SK-MEL-5 (cell line): ENCODE measurements at places on chromosomes 1 and 21. TPM values are rescaled to one million over a fixed set of nuclear protein-coding genes. Genes with fewer than 3 reads are reported as not detected.

Gene GPA33
- not detected in 2 replicates for total RNA-seq

Gene UTS2
- total RNA-seq, result not detected in 2 replicates

Gene CHI3L2
- total RNA-seq, result 0.55 TPM in 1 of 2 replicates, not detected in the other

Gene PLA2G2C
- not detected in 2 replicates for total RNA-seq

Gene EPHB2
- 0.67 and 1.3 TPM in 2 replicates for total RNA-seq

Gene MYOM3
- not detected in 2 replicates for total RNA-seq

Gene ERO1B
- total RNA-seq, result 5.6 and 7.7 TPM in 2 replicates

Gene CFAP298
- 45.4 and 55.3 TPM in 2 replicates for total RNA-seq

Gene MYBPH
- total RNA-seq, result not detected in 2 replicates

Gene LCE2B
- total RNA-seq, result not detected in 2 replicates

Gene ADAMTS4
- total RNA-seq, result 0.03 TPM in 1 of 2 replicates, not detected in the other

Gene LRRC8C
- total RNA-seq, result 2.7 and 3.2 TPM in 2 replicates

Gene SPRR1B
- not detected in 2 replicates for total RNA-seq

Gene MSH4
- 0.08 and 0.16 TPM in 2 replicates for total RNA-seq

Gene SPRR2F
- total RNA-seq, result 0.18 and 0.51 TPM in 2 replicates

Gene IL12RB2
- total RNA-seq, result 28.6 and 29.8 TPM in 2 replicates

Gene LPAR3
- total RNA-seq, result 0.82 and 1.3 TPM in 2 replicates

Gene HFM1
- 2.9 and 6.8 TPM in 2 replicates for total RNA-seq

Gene SIKE1
- 48.1 and 54.0 TPM in 2 replicates for total RNA-seq

Gene C8A
- not detected in 2 replicates for total RNA-seq

Gene SELL
- total RNA-seq, result not detected in 2 replicates

Gene LCE1A
- total RNA-seq, result not detected in 2 replicates

Gene SPRR4
- not detected in 2 replicates for total RNA-seq

Gene SLC9C2
- not detected in 2 replicates for total RNA-seq

Gene KCNK2
- 2.0 and 5.1 TPM in 2 replicates for total RNA-seq

Gene HNRNPU
- 221 and 282 TPM in 2 replicates for total RNA-seq

Gene ALPL
- total RNA-seq, result 0.29 and 0.50 TPM in 2 replicates

Gene DEPDC1
- 23.3 and 27.6 TPM in 2 replicates for total RNA-seq

Gene UBE2U
- not detected in 2 replicates for total RNA-seq

Gene TNFRSF18
- total RNA-seq, result not detected in 2 replicates

Gene EDARADD
- total RNA-seq, result 2.4 and 2.5 TPM in 2 replicates

Gene GNAT2
- 0.11 and 0.18 TPM in 2 replicates for total RNA-seq

Gene C1QB
- not detected in 2 replicates for total RNA-seq

Gene PTGER3
- 0.03 and 0.05 TPM in 2 replicates for total RNA-seq

Gene ADGRL4
- not detected in 2 replicates for total RNA-seq

Gene PER3
- 8.8 and 9.4 TPM in 2 replicates for total RNA-seq

Gene CFHR1
- not detected in 2 replicates for total RNA-seq

Gene GPR37L1
- not detected in 2 replicates for total RNA-seq

Gene PDZK1
- 0.50 and 0.77 TPM in 2 replicates for total RNA-seq

Gene PAFAH2
- 10.9 and 11.1 TPM in 2 replicates for total RNA-seq

Gene PSRC1
- 17.1 and 17.3 TPM in 2 replicates for total RNA-seq

Gene ZMPSTE24
- total RNA-seq, result 56.5 and 57.9 TPM in 2 replicates

Gene SYCP1
- not detected in 2 replicates for total RNA-seq

Gene SLX9
- 27.9 and 34.9 TPM in 2 replicates for total RNA-seq

Gene KIF2C
- total RNA-seq, result 28.0 and 30.5 TPM in 2 replicates

Gene TMEM54
- 34.9 and 41.6 TPM in 2 replicates for total RNA-seq

Gene PEX11B
- 50.0 and 52.1 TPM in 2 replicates for total RNA-seq

Gene S100A7A
- total RNA-seq, result not detected in 2 replicates

Gene KLHDC8A
- 0.37 and 0.85 TPM in 2 replicates for total RNA-seq

Gene CGN
- 1.9 and 2.7 TPM in 2 replicates for total RNA-seq

Gene MYBPHL
- 0.18 TPM in 1 of 2 replicates, not detected in the other for total RNA-seq

Gene CERS2
- total RNA-seq, result 133 and 162 TPM in 2 replicates

Gene CFHR4
- 0.11 TPM in 1 of 2 replicates, not detected in the other for total RNA-seq

Gene C1orf115
- total RNA-seq, result 10.3 and 11.8 TPM in 2 replicates
